ENCODE measurements at places on chromosomes 4 and X.

- DNase-seq, result no peak
Observed at GRCh38 chrX:71282514-71283402, 677 bp upstream of the NONO start.

DNA sequence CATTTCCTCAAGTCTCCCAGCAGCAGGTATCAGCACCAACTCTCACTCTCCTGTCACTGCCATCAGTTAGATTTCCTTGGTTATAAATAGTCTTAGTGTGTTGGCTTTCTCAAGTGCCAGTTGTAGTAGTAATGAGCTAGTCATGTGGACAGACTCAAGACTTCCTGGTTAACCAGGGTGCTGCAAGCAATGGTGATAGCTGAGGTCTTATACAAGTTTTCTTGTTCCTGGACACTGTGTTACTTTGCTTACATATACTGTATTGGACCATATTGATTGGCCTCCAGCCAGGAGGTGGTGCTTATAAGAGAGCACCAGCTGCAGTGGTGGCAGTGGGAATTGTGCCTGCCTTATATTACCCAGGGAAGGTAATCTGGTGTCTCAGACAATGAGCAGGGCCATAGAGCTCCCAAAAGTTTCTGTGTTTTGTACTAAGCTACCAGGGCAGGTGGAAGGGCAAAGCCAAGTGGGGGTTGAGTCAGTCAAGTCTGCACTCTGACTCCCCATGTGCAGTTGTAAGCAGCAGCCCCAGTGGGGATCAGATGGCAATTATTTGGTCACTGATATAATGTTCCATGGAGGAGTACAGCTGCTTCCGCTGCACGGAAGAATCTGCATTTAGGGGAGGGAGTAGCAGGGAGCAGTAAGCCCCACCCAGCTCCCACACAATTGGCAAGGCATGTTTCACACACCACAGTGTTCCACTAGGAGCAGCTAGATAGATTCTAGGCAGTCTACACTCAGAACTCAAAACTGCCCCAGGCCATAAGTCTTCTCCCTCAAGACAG lies 24.1 kb upstream of the ZDHHC15 start:
- no peak for DNase-seq

GRCh38 chr4:56786955-56787354 lies 34.5 kb downstream of the SPINK2 start:
- DNase-seq, result no peak

DNA sequence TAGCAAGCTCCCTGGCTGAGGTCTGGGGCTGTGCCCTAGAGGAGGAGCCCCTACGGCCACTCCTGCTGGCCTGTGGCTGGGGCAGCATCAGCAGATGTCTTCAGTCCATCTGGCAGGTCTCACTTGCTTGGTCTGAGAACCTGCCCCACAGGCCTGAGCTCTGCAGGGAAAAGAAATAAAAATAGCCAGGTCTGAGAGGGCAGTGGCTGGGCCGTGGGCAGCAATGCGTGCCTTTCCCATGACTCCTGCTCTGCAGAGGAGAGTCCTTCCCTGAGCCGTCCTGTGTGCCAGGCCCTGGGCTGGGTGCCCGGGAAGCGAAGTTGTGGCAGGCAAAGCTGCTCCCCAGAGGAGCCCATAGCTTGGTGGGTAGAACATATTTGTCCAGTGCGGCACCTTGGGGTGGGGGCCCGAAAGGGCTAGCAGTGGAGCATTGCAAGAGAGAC lies 11.3 kb upstream of the KIAA0232 start:
- no peak for DNase-seq

DNA sequence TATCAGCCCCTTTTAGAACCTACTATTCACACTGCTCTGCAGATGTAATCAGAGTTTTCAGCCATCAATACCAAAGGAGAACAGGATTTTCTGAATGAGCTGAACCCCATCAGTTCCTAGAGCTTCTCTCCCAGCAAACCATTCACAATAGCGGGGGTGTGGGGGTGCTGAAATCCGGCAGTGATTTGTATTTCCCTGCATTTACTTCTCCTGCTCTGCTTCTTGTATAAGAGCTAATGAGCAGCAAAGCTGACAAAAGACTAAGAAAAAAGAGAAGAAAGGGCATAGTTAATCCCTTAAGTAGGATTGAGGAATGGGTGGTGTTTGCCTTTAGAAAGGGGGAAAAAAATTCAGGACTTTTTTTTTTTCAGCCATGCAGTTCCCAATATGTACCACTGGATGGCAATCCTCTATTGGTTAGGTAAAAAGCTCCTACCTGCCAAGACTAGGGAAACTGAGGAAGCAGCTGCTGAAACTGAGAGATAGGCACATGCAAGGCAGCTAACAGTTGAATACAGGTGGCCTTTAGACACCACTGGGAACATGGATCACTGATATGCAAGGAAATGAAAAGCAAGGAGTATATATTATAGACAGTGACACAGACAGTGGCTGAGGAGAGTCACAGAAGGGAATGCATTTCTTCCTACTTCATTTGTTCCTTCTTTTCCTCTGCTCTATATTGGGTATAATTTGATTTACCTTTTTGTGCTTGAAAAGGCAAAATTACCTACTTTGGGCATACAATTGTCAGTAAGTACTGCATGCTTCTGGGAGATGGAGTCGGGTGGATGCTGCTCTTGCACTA lies 217.9 kb downstream of the HS6ST2 start:
- no peak for DNase-seq

GRCh38 chr4:54543088-54543795 lies 114.5 kb upstream of the KIT start:
- no peak for DNase-seq

GRCh38 chr4:128281354-128281753 lies 6.3 kb downstream of the PGRMC2 start:
- no peak for DNase-seq

DNA sequence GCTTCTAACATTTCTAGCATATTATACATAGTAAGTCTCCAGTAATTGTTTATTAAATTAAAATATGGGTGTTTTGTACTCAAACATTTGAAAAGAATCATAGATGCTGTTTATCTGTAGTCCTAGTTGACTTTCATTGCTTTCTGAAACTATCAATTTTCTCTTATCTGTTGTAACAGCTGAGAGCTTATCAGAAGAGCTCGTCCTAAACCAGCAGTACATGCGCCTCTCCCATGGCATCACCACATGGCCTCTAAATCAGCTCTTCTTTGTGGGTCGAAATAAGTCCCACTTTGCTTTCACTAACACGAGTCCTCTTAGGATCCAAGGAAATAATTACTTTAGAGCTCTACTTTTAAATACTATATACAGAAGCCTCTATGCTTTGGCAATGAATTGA lies 55.1 kb downstream of the PPP3CA start:
- no peak for DNase-seq

DNA sequence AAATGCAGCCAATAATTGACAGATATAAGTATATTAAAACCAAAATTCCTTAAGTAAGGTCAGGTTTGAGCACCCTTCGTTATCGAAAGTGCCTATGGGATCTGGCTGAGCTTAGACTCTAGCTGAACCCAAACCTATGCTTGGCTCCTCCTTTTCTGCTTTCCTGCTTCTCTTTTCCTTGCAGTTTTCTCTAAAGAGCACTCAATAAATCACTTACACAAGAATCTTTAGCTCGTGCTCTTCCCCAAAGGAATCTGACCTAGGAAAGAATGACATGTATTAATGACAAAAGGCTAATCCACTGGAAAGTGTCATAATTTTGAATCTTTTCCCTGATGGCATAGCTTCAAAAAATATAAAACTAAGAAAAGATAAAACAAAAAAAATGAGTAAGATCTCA lies 282.7 kb downstream of the DKK2 start:
- no peak for DNase-seq

- DNase-seq, result no peak
Observed at GRCh38 chrX:47586043-47586787, 4.0 kb downstream of the TIMP1 start.

DNA sequence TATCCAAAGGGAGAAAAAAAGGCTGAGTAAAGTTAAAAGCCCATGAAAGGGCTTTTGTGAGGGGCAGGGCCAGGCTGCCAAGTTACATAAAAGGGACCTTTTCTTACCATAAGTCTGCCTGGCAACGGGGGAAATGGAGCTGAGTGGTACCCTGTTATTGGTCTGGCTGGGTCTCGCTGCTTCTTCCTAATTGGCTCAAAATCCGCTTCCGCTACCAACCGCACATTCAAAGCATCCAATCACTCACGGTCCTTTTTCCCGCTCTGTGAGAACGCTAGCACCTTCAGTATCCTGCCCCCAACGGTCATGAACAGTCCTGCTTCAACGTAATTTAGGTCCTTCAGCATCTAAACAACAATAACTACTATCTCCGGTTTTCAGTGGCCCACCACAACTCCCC lies 611 bp downstream of the TEX11 start:
- DNase-seq, result no peak

- DNase-seq, result no peak
Observed at GRCh38 chr4:172813359-172813923, 355.2 kb upstream of the GALNT7 start.

DNA sequence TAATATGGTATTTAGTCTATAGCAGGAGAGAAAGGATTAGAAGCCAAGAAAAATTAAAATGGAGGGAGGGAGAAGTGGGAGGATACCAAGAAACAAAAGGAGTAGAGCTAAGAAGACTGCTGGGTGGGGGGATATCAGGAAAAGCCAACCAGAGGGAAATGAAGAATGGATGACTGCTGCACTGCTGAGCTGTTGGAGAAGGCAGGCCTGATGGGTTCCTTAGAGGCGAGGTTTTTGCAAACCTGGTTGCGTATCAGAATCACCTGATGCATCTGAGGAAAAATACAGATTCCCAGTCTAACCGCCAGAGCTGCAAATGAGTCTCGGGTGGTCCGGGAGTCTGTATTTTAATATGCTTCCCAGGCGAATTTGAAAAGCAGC lies 1.5 kb downstream of the PGRMC1 start:
- DNase-seq, result no peak

- DNase-seq, result no peak
Observed at GRCh38 chr4:38920677-38921076, 53.1 kb downstream of the FAM114A1 start.

DNA sequence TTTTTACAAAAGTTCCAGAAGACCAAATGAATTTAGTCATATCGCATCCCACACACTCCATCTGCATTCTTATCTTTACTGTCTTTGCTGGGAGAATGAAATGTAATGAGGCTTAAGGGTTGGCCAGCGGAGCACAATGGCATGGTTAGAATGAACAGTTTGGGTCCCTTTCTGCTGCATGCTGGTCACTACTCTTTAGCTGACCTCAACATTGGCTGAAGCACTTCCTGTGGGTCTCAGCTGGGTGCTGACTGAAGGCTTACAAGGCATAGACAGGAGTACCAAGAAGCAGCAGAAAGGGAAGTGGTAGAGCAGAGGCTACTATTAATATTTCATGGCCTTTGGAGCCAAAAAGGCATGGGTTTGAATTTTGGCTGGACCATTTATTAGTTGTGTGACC lies 159.4 kb upstream of the GPC4 start:
- no peak for DNase-seq

- no peak for DNase-seq
Observed at GRCh38 chrX:133151336-133151735, 54.4 kb upstream of the USP26 start.

DNA sequence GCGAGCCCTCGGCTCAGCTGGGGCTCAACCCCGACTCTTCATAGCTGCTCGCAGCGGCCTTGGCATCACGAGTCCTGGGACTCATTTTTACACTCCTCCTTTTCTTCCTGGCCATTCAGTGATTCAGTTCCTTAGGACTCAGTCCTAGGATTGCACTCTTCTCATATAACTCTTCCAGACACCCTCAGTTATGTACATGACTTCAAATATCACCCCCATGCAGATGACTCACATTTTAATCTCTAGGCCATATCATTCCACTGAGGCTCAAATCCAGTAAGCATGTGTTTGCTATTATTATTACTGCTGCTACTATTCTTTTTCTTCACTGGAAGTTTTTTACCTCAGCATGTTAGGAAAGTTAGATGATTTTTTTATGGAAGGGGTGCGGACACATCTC lies 14.4 kb downstream of the ITGB1BP2 start:
- no peak for DNase-seq

DNA sequence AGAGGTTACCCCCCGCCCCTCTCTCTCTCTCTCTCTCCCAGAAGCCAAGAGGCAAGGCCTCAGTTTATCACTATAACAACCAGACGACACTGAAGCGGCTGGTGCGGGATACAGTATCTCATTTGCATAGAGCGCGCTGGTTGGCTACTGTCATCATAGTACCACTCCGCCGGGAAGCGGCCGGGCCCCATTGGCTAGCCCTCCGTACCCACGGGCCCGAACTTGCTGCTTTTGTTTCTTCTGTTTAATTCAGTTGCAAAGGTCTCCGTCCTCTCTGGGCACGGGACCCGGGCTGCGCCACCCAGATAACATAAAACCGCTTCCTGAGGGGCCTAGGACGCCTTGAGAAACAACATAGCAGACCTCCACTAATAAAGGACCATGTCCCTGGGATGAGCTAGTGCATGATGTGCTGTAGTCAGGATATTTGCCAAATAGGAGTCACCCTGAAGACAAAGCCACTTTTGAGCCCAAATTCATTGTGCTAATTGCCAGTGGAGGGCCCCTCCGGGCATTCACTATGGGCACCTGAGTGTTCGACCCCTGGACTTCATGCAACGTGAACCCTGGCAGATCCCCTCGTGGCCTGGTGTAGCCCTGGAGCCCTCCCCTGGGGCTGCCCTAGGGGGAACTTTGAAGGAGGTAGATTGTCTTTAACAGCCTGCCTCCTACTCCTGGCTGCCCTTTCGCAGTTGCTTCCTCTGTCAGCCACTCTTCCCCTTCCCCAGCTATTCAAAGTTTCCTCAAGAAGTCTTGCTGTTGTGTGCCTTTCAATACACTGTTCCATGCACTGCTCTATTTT lies at the start of gene PCYT1B:
Gene PCYT1B, minus strand, starts transcription at position 91 of the 802 bp plus-strand sequence. CDS start 242 bp downstream, outside the sequence.
- DNase-seq, result peak; percentile 20

DNA sequence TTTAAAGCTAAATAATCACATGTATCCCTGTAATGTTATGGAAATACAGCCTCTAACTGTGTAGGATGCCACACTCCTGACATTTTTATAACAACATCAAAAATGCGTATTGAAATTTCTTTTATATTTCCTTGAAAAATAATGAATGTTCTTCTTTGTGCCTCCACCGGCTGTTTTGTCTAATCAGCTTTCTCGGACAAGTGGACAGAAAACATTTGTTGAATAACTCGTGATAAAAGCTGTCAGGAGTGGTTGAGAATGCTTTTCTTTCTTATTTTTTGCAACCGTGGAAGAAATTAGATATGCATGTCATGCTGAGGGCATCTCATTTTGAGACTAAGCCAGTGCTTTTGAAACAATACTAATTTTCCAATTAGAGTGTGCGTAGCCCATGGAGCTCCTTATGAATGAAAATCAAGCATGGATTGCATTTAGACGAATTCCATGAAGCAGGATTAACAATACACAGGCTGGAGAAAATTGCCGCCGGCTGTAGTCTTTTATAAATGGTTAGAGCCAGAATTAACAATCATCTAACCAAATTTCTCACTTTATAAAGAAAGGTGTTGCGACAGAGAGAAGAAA lies 614.5 kb upstream of the LCORL start:
- DNase-seq, result no peak

- no peak for DNase-seq
Observed at GRCh38 chrX:30504309-30504708, 73.3 kb downstream of the TASL start.

DNA sequence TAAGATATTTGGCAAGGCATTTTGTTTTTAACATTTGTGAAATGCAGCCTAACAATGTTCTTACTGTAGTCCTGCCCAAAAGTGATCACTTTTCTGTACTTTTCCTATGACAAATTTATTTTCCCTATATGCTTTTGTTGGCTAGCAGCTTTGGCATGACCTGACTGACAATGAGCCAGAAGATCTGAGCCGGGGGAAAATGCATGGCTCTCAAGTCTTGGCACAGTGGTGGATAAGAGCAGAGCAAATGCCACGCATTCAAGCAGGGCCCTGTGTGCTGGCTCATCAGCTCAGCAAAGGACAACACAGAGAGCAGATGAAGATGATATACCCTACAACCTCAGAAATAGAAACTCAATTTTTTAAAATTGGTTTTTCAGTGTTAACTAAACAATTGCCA lies 187.3 kb downstream of the ANAPC10 start:
- no peak for DNase-seq
